Stomach (tissue), 19 donors: ENCODE measurements at places on chromosomes 12 and 14. TPM values are rescaled to one million over a fixed set of nuclear protein-coding genes. Genes with fewer than 3 reads are reported as not detected.

- DNase-seq, result no peak
These were observed 1.4 kb downstream of the SNRPF start for GRCh38 chr12:95859947-95860850.

- peak; percentile 92 for DNase-seq
These were observed 6.3 kb downstream of the TNFRSF1A start for GRCh38 chr12:6335451-6336078.

DNA sequence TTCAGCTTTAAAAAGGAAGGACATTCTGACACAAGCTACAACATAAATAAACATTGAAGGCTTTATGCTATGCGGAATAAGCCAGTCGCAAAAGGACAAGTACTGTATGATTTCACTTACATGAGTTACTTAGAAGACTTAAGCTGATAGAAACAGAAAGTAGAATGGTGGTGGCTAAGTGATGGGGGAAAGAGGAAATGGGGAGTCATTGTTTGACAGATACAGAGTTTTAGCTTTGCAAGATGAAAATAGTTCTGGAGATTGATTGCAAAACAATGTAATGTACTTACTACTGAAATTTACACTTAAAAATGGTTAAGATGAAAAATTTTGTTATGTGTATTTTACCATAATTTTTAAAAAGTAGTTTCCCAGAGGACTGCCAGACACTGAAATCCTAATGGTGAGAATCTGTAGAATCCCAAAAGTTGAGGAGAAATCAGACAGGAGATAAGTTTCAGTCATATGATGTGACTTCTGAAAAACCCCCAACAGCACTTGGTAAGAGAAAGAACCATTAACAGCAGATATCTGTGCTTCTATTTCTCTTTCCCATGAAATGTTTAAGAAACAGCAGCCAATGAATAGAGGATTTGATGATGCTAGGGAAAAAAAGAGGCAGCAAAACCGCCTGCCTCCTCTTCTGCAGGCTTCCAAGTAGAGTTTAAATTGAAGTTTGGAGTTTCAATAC, 16.6 kb upstream of the CLEC2A start:
- peak; percentile 38 for DNase-seq

The PDE3A gene
- 19.4 TPM for total RNA-seq

GRCh38 chr14:80275208-80275850, 64.0 kb upstream of the DIO2 start:
- DNase-seq, result no peak

The OR4E1 gene
- total RNA-seq, result not detected

GRCh38 chr14:106586098-106586704, 1059.8 kb downstream of the TMEM121 start:
- peak; percentile 42 for DNase-seq

DNA sequence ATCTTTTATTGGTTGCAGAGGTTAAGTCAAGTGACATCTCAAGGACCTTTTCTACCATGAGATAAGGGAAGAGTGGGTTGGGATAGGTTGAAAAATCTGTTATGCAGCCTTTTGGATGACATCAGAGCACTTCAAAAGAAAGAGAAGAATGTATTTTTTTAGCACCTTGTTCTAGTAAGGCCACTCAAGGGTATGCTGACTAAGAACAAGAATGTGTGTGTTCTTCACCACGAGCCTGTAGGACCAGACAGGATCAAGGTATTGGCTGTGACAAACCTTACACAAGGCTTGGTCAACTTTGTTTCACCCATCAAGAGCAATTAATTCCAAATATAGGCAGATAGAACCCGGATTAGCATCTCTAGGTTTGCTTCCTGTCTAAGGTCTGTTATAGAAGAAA, 142.5 kb downstream of the SAMD4A start:
- no peak for DNase-seq

- no peak for DNase-seq
These were observed 235.0 kb upstream of the PDZRN4 start for GRCh38 chr12:40953076-40953475.

DNA sequence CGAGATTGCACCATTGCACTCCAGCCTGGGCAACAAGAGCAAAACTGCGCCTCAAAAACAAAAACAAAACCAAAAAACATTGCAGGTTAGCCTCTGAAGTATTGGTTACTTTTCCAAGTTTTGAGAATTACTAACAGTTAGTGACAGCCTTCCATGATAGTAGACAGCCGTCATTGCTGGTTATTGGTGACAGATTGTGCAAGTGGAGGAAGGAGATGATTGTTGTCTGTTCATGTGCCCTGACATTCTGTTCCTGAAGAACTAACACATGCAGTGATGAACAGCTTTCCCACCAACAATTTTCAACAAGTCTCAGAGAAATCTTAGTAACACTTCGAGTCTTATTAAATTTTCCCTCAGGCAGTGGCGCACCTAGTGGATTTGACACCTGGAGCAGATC, 89.3 kb upstream of the NAP1L1 start:
- no peak for DNase-seq

The SLC10A1 gene
- not detected for total RNA-seq

- peak; percentile 20 for DNase-seq
These were observed 21.0 kb upstream of the MDM2 start for GRCh38 chr12:68786929-68787328.

GRCh38 chr14:91173221-91173670, 59.4 kb downstream of the DGLUCY start:
- DNase-seq, result peak; percentile 89

The RNU4-1 gene
- under 0.01 TPM for total RNA-seq

DNA sequence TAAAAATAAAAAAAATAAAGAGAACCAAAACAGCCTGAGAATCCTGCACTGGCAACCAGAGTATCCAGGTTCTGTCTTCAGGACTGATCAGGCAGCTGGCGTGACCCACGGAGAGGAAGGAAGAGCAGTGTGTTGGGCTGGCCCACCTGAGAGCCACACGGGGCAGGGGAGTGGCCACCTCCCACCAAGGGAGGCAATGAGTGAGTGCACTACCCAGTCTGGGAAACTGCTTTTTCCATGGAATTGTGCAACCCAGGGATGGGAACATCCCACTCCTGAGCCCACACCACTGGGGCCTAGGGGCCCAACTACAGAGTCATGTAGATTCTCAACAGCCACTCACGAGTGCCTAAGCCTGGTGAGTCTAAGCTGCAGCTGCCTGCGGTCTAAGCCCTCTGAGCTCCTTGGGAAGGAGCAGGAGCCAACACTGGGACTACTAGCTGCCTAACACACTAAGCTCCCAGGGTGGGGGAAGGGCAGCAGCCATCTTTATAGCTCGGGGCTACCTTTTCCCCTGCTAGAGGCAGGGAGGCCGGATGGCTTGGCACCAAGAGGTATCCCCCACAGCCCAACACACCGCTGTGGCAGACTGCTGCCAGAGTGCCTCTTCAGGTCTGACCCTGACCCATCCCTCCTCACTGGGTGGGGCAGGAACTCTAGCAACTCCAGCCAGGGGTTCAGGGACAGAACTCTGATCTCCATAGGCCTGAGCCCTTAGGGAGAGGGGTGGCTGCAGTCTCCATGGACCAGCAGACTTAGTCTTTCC, 610.9 kb downstream of the RERGL start:
- peak; percentile 0 for DNase-seq

DNA sequence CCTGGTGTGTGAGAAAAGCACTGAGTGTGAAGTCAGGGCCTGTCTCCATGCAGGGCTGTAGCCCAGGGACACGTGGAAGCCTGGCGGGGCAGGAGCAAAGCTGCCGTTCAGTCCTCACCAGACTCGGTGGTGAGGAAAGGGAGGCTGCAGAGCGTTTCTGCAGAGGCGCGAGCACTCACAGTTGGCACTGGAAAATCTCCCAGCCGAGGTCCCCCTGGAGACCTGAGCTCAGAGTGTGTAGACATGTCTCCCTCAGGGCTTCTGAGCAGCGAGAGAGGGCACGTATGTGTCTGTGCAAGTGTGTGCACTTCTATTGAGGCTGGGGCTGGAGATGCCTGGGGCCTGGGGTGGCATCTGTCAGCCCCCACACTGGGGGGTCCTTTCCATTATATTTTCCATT, 11.0 kb upstream of the HHIPL1 start:
- no peak for DNase-seq

DNA sequence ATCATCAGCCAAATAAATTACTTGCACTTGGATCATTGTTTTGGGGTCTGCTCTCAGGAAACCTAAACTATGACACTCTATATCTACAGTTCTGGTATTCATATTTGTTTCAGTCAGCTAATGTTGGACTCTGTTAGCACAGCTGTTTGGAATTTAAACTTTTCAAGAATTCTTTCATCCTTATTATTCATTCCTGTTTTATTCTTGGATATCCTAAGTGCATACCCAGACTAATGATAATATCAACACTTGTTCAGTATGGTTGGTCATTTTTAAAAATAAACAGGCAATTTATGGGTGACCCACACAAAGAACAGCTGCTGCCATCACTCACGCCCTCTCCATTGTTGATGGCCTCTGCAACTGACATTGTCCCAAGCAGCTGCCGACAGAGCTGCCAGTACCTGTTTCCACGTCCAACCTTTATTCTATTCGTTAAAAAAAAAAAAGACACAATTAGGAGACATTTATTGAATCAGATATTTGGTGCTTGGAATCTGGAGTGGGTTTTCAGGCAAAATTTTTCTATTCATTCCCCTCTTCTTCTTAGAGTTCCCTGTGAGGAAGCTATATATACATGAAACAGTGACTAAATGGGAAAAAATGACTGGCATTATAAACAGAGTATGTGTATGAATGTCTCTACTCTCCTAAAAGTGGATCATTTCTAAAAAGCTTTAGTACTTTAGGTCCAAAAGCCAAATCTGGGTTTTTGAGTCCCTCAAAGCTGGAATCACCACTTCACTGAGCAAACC, 252.1 kb upstream of the NAV3 start:
- peak; percentile 35 for DNase-seq

The RBP5 gene
- total RNA-seq, result not detected

DNA sequence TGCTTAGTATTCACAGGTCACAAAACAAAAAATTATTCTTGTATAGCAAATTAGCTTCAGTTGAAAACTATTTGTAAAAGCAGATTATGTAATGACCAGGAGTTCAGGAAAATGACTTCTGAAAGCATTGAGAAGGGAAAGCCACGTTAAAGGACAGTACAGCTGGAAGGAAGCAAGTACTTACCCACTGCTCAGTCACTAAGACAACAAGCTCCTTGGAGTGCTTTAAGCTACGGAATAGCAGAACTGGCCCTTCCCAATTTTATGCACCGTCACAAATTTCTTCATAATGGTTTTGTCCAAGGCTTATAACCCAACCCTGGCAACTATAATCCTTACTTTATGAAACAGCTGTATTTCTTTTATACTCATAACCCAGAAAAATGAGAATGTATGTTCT, 13.0 kb upstream of the SNAPC1 start:
- DNase-seq, result no peak

DNA sequence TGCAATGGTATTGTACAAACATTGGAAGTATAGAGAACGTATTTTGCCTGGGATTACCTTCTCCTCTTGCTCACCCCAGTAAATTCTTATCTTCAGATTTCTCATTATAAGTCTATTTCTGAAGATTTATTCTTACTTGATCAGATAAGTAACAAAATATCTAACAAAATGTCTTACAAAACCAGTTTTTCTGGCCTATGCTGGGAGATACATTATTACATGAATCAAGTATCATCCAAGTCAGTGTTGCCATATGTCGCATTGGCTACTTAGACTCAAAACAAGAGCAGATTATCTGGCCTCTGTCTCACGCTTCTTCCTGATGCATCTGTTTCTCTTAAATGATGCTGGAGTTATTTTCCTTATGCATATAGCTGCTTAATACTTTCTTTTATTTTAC, 408.5 kb downstream of the CCER1 start:
- no peak for DNase-seq

DNA sequence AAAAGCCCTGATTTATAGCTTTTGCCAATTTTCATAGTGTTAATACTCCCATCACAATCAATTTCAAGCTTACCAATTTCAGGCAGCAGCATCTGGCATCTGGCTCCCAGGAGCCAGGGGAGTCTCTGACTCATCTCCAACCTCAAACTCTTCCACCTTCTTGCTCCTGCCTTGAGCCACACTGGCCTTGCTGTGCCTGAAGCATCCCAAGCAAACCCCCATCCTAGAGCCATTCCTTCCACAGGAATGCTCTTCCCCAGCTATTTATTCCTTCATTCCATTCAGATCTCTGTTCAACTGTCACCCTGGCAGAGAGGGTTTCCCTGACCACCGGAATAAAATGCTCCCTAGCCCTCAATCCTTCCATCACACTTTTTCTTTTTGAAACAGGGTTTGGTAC, 13.9 kb upstream of the PPP1CC start:
- DNase-seq, result no peak

- DNase-seq, result peak; percentile 34
These were observed 32.0 kb downstream of the TC2N start for GRCh38 chr14:91835197-91835919.

The ARHGDIB gene
- total RNA-seq, result 23.2 TPM

DNA sequence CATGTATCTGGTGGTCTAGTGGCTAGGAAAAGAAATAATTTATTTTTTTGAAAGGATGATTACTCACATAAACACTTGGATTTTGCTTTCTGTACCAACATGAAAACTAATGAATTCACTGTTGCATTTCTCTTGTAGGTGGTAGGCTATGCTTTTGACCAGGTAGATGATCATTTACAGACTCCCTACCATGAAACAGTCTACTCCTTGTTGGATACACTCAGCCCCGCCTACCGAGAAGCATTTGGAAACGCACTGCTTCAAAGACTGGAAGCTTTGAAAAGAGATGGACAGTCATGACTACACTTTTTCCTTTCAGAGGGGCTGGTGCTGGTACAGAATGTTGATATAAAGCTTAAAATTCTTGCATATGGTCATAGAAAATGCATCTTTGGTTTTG, 6.5 kb upstream of the AK7 start:
- DNase-seq, result no peak

The AMN gene
- total RNA-seq, result 9.2 TPM

GRCh38 chr12:4355156-4356040, 24.1 kb downstream of the FGF23 start:
- no peak for DNase-seq

GRCh38 chr12:89411846-89412245, 59.5 kb upstream of the DUSP6 start:
- DNase-seq, result no peak

- DNase-seq, result no peak
These were observed 247.3 kb downstream of the LRIG3 start for GRCh38 chr12:58673021-58673420.

DNA sequence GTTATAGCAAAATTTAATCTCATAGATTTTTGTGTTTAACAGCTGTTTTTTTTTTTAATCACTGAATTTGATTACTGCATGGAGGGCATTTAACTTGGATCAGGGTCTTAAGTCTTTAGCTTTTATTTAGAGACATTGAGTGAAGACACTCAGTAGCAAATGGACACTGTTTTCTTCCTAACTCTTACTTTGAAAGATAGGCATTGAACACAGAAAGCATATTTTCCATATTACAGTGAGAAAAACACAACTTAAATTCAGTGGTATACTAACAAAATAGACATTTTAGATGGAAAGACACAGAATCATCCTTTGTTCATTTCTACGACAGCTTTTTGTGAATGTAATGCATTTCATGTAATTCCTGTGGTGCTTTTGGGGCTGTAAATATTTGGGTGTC, 571.8 kb downstream of the PRKD1 start:
- DNase-seq, result no peak

GRCh38 chr12:42560977-42561376, 28.6 kb downstream of the PRICKLE1 start:
- DNase-seq, result no peak

The DIP2B gene
- total RNA-seq, result 38.7 TPM

GRCh38 chr14:104603711-104604401, 716 bp downstream of the TMEM179 start:
- DNase-seq, result peak; percentile 51

The SLC41A2 gene
- 181 TPM for total RNA-seq
